ENCODE measurements at places on chromosomes 1 and 21.

- no peak for DNase-seq
Measured at GRCh38 chr1:84181350-84182005, 37.4 kb downstream of the PRKACB start.

- DNase-seq = no peak
Measured at GRCh38 chr1:116808200-116808847, 54.1 kb downstream of the CD2 start.

GRCh38 chr1:204076891-204077290 is 4.0 kb downstream of the SOX13 start:
- no peak for DNase-seq

- no peak for DNase-seq
Measured at GRCh38 chr1:25492323-25492722, 51.1 kb upstream of the LDLRAP1 start.

GRCh38 chr1:245715970-245716369 is 561.2 kb downstream of the KIF26B start:
- peak; percentile 99 for DNase-seq

DNA sequence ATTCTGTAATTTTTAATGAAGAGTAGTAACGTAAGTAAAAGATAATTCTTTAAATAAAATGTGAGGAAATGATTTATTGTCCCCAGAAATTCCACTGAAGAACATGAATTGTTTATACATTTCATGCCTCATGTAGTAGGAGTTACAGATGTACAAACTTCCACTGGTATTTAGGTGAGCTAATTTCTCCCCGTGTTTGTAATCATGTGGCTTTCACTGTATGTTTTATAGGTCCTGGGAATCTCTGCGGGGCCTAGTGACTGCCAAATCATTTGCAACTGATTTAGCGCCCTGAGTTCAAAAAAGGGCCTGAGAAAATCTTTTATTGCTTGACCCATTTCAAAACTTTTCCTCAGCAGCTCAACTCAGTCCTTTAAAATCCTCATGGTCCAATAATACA is 30.5 kb upstream of the FASLG start:
- no peak for DNase-seq

DNA sequence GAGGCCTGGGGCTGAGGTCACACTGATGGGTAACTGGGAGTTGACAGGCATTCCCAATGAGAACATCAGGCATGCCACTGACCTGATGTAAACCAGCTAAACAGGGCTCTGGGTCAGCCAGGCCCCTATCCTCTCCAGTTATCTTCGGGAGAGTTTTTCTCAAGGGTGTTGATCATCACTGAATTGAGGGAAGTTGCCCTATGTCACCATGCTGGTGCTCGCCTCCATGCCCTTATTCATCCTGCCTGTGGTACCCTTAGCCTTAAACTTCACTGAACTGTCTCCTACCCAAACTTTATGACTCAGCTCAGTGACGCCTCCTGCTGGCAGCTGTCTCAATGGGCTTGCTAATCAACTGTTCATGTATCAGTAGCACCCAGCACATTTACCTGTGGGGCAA is 80.7 kb upstream of the TNR start:
- no peak for DNase-seq

DNA sequence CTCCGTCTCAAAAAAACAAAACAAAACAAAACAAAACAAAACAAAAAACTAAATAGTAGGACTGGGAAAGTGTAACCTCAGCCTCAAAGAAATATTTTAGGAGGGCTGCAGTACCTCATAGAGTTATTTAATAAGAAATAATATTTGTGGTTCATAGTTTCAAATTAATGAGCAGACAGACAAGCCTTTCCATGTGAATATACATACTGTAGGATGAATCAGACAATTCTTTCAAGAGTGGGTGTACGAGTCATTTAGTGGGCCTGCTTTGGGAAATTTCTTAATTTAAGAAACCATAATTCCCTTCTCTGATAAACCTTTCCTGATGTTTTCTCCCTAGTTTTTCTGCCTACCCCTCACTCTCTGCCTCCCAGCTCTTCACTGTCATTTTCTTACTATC is 52.5 kb downstream of the CDC14A start:
- no peak for DNase-seq

DNA sequence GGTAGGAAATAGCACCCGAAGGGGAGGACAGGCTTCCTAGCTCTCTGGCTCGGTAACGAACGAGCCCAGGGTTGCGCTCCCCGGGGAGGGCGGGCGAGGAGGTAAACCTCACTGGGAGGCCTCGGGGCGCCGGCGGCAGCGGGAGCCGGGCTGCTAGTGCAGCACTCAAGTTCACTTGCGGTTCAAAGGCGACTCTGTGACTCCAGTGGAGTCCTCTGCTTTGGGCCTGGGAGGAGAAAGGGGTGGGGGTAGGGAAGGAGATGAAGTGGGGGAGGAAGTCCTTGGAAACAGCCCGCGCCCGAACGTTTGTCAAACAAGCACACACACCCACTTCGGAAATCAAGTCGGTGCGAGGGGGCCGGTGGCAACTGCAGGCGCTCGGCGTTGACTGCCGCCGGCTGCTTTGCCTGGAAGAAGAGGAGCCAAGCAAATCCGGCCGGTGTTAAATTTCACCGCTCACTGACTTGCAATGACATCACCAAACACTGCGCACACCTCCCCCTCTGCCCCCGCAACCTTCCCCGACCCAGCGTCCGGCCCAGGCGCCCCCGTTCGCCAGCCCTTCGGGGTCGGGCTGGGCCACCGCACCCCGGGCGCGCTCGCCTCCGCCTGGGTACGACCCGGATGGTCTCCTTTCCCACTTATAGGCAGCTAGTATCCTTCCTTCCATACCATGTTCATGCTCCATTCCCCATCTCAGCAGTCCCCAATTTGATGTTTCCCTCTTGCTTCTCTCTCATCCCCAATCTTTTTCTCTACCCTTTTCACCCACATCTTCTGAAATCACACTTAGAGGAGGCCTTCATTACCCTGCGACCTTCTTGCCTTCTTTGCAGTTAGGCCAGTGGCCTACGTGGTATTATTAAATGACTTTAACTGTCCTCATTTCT is at the start of gene COL24A1:
Gene COL24A1 (minus strand): TSS at position 207 of the 890 bp plus-strand sequence. CDS start 376 bp downstream, outside the sequence.
- DNase-seq = no peak

DNA sequence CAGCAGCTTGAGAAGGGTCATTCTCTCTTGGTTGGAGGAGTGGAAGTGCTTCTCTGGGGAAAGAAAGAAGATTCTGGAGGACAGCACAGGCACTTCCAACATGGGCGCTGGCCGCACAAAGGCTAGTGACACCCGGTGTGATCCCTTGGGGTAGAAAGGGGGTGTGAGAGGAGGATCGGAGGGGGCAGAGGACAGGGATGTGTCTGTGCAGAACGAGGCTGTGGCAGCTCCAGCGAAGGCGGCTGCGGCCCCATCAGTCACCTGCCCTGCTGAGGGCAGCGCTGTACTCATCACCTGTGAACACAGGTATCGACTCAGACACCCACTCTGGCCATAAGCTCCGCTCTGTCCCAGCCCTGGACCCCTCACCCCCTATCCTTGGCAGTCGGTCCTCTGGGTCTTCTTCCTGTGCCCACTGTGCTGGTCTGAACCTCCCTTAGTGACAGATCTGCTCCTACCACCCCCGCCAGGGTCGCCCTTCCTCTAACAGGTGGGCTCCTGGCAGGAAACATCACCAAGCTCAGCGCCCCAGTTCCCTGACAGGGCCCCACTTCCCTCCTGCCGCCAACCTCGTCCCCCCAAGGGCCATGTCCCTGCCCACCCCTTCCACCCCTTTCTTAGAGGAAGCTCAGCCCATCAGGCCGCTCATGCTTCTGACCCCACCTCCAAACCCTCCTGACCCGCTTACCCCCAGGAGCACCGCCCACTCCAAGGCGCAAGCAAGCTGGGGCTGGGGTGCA is 20.1 kb downstream of the TP73 start:
- no peak for DNase-seq

Measured in SW480 (cell line).